ENCODE measurements at places on chromosomes 4 and X.

- DNase-seq = no peak
Observed at GRCh38 chrX:74262452-74263209, 41.3 kb upstream of the ZCCHC13 start.

DNA sequence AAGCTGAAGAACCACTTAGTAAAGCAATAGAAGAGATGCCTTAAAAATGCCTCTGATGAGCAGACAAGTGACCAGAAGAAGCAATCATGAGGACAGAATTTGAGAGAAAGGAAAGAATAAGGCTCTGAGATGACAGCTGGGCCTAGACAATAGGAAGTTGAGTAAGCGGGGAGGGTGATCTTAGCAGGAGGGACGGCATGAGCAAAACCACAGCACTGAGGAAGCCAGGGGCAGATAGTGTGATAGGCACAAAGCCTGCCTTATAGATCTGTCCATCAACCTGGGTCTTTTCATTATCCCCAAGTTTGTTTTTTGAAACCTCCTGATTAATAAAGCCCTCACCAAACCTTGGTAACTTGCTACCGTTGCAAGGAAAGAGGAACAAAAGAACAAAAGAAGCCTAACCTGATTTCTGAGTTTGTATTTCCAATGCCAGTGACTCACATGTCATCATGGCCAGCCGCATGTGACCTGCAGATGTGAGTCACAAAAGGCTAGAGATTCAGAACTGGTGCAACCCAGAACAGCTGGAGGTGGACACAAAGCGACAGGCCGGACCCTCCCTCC lies 55.7 kb upstream of the PPARGC1A start:
- no peak for DNase-seq

DNA sequence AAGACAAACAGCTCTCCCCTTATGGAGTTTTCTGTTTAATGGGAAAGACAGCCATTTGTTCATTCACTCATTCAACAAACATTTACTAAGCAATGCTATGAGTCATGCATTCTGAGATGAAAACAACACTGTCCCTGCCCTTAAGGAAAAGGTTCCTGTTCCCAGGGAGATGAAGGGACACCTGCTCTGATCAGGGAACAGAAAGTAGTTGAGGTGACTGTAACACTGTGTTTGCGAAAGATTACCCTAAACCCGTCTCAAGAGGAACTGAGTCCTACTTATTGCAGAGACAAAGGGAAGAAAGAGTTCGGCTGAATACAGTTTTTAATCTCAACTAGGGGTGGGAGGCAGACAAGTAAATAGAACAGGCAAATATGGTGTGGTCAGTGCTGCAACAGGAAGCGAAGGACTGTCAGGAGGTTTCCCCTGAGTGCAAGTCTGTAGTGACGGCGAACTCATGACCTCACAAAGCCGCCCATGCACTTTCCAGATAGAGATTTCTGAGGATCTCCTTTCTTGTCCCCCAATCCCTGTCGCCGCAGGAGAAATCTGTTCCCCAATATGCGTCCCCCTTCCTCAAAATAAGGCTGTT lies 712 bp downstream of the STX18 start:
- peak; percentile 21 for DNase-seq

GRCh38 chr4:168488869-168489274 lies 8.0 kb upstream of the PALLD start:
- peak; percentile 93 for DNase-seq

GRCh38 chr4:185752872-185753271 lies 59.1 kb downstream of the SORBS2 start:
- no peak for DNase-seq

GRCh38 chr4:133452678-133453077 lies 303.6 kb downstream of the PCDH10 start:
- DNase-seq = no peak

- DNase-seq = no peak
Observed at GRCh38 chr4:165415910-165416309, 37.1 kb downstream of the CPE start.

DNA sequence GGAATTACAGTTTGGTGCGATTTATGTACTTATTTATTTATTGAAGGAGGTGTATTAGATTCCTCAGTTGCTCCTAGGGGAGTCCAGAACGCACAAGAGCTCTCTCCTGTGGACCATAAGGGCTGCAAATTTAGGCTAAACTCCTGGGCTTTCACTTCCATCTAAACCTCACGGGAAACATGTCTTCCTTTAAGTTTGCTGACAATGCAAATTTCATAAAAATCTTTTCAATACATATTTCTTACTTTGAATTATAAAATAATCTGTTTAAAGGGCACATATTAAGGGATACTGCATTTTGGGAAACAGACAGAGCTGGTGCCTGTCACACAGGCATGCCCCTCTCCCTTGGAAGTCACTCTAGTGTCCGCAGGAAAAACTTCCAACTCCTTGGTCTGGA lies 438.0 kb upstream of the CPEB2 start:
- no peak for DNase-seq

- DNase-seq = no peak
Observed at GRCh38 chrX:13419276-13419675, 99.4 kb upstream of the ATXN3L start.

GRCh38 chrX:47915886-47916493 lies 79.3 kb downstream of the ZNF81 start:
- no peak for DNase-seq

GRCh38 chrX:133175605-133176004 lies 42.5 kb downstream of the TFDP3 start:
- DNase-seq = no peak

DNA sequence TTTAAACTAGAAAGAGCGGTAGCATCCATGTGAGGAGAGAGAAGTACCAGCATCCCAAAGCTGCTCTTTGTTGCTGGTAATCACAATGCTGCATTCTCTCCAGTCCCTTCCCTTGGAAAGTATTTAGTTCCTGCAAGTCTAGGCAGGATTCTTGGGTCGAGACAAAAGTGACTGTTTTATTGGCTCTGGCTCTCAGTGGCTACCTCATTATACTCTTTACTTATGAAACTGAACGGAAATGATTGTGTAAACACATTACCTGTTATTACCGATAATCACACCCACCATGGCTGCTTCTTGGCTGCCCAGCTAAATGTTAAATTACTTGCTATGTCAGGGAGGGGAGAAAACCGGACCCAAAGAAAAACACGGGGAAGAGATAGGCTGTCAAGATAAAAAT lies 26.2 kb downstream of the ATXN3L start:
- no peak for DNase-seq

DNA sequence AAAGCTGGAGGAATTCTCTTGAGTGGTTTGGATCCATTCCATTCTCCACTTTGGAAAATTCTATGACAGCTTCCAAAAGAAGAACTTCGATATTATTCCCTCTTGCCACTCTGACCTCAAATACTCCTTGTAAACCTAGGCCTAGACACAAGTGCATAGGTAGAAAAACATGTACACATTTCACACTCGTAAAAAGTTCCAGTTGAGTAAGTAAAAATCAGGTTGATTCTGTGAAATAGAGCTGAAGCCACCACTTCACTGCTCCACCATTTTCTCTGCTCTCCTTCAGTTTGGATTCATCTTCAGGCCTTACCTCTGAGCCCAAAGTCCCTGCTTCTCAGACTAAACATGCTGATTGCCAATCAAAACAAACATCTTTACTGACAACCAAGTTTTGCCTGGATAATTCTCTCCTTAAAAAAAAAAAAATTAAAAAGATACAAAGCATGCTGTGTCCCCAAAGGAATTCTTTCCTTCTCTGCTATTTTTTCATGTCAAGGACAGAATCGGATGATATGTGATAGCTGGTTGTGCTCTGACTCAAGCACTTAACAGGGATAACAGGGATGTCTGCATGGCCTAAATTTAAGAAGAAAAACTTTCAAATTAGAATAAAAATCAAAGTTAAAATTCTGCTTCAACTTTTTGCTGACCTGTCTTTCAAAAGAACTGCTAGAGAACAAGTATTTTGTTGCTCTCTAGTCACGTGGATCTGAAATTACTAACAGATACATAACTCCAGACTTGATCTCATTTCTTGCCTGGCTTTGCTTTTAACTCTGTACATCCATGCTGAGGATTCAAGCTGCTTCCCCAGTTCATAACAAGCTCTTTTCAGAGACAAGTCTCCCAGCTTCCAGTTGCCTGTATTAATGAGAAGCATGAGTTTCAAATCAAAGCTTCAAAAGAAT lies 420.9 kb upstream of the INTU start:
- DNase-seq = peak; percentile 58
